ENCODE measurements at places on chromosomes 1 and 21. TPM values are rescaled to one million over a fixed set of nuclear protein-coding genes. Genes with fewer than 3 reads are reported as not detected.

DNA sequence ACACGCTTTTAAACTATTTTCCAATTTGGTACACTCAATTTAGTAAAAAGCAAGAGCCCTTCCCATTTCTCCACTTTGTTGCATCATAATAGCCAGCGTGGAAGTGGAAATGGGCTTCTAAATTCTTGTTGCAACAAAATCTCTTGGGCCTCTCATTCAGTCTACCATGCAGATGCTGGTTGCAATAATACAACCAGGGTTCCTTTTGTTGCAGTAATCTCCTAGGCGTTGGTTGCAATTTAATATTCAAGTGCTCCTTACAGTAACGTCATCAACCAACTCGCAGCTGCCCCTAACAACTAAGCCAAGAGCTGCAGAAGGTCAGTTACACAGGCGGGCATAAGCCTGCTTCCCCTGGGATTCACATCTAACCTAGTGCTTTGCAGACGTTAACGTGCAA is 2.7 kb upstream of the HDGF start:
- no peak overlapping the region for H3K27ac ChIP-seq
- no peak overlapping the region for H3K4me3 ChIP-seq
- H3K27me3 ChIP-seq: no peaks in the 10 kb centered on the region
- no peak for DNase-seq
- H3K4me1 ChIP-seq: peaks cover 18% of the 10 kb centered on the region

- H3K36me3 ChIP-seq: no peaks in the 10 kb centered on the region
- peaks cover 9% of the 10 kb centered on the region for H3K4me1 ChIP-seq
- no peak overlapping the region for H3K27ac ChIP-seq
- H3K4me3 ChIP-seq: no peak overlapping the region
Observed at GRCh38 chr1:169590932-169591331, 4.7 kb upstream of the F5 start.

GRCh38 chr1:92511541-92511940 is 24.8 kb upstream of the GFI1 start:
- no peak for DNase-seq
- no peaks in the 10 kb centered on the region for H3K27me3 ChIP-seq
- H3K27ac ChIP-seq: no peak overlapping the region
- no peaks in the 10 kb centered on the region for H3K4me1 ChIP-seq
- no peaks in the 10 kb centered on the region for H3K36me3 ChIP-seq

DNA sequence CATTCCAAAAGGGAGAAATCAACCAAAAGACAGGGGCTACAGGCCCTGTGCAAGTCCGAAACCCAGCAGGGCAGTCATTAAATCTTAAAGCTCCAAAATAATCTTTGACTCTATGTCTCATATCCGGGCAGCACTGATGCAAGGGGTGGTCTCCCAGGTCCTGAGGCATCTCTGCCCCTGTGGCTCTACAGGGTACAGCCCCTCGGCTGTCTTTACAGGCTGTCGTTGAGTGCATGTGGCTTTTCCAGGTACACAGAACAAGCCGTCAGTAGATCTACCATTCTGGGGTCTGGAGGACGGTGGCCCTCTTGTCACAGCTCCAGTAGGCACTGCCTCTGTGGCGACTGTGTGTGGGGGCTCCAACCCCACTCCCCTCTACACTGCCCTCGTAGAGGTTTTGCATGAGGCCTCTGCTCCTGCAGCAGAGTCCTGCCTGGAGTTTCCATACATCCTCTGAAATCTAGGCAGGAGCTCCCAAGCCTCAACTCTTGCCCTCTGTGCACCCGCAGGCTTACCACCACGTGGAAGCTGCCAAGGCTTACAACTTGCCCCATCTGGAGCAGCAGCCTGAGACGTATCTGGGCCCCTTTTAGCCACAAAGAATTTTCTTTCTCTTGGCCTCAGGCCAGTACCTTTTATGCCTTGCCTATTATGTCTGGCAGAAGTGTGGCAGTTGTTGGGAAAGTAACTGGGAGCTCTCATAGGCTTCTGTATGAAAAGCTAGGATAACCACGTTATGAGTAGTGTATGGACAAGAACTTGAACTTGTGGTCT is 52.5 kb downstream of the POU2F1 start:
- no peaks in the 10 kb centered on the region for H3K36me3 ChIP-seq
- H3K27ac ChIP-seq: no peak overlapping the region
- DNase-seq: no peak
- no peaks in the 10 kb centered on the region for H3K27me3 ChIP-seq
- no peak overlapping the region for H3K4me3 ChIP-seq

GRCh38 chr1:53334781-53335180 is 6.9 kb upstream of the LRP8 start:
- H3K27me3 ChIP-seq: no peaks in the 10 kb centered on the region
- H3K4me1 ChIP-seq: no peaks in the 10 kb centered on the region
- H3K36me3 ChIP-seq: no peaks in the 10 kb centered on the region
- H3K4me3 ChIP-seq: no peak overlapping the region

The PSRC1 gene
- total RNA-seq: 0.68 TPM

The RGS7 gene
- total RNA-seq: not detected
